Stimulated activated CD4-positive, alpha-beta T cell treated with anti-CD3 and anti-CD28 coated beads, TNF-alpha, amount 100 ng/mL, for 1 hour (primary cell): ENCODE measurements at places on chromosomes 2 and 18.
A peak's percentile ranks its signal among the peaks of the same experiment; 100 is the strongest.

GRCh38 chr18:9996094-9996493 lies 82.3 kb downstream of the VAPA start:
- DNase-seq = no peak

GRCh38 chr2:144501118-144501517 lies 18.8 kb downstream of the ZEB2 start:
- DNase-seq = no peak

- DNase-seq = no peak
Measured at GRCh38 chr2:65019675-65020195, 30.5 kb downstream of the SLC1A4 start.

DNA sequence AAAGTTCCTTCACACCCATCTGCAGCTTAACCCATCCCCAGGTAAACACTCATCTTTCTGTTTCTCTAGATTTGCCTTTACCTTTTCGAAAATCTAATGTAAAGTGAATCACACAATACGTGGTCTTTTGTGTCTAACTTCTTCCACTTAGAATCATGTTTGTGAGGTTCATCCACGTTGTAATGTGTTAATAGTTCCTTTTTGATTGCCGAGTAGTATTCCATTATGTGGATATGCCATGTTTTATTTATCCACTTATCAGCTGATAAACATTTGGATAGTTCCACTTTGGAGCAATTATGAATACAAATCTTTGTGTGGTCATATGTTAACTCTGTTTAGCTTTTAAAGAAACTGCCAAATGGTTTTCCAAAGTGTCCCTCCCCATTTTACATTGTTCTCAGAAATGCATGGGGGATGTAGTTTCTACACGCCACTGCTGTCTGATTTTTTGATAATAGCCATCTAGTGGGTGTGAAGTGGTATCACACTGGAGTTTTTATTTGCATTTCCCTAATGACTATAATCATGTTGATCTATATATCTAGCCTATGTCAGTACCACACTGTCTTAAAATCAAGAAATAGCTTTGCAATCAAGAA lies 22.3 kb downstream of the PECR start:
- no peak for DNase-seq

- no peak for DNase-seq
Measured at GRCh38 chr18:48838166-48838775, 112.5 kb downstream of the SMAD7 start.

DNA sequence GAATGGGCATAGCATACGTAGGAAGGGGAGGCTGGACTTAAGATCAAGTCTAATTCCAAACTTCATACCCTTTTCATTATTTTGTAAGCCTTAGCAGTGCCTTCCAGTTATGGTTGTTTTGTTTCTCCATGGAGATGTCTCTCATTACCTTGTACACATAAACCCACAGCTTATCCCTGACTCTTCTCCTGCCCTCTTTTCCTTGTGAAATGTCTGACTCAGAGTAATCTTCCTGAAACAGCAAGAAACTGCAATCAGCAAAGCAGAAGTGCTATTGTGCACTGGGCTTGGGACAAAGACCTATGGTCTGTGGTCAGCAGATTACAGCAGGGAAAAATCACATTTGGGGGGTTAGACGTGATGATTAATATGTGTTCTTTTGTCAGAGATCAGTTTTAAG lies 176.7 kb downstream of the IKZF2 start:
- no peak for DNase-seq

- no peak for DNase-seq
Measured at GRCh38 chr2:111048856-111049768, 71.6 kb upstream of the BCL2L11 start.

DNA sequence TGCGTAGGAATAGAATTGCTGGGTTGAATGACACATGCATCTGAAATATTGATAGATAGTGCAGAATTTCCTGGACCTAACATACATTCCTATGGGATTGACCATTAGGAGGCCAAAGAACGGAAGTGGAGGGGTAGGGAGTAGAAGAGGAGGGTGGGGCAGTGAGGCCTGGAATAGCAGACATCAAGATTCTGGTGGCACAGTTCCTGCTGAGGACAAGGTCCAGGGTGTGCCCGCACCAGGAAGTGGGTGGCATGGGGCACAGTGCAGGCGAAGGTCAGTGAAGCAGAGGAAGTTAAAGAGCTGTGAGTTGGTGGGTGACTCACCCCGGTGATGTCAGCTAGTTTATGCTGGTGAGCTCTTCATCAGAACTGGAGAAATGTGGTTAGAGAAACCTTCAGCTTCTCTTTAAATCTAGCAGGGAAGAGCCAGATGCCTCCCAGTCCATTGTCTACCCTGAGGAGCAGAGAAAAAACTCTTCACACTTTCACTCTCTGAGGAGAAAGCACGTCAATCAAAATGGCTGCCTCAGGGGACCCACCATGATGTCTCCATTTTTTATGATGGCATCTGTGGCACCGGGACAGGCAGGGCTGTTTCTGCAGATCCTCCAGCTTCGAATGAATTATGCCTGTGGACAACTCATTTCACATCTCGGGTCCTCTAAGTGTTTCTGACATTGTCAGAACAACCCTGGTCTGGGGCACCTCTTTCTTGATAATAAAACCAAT lies 55.9 kb upstream of the CTLA4 start:
- peak; percentile 29 for DNase-seq

DNA sequence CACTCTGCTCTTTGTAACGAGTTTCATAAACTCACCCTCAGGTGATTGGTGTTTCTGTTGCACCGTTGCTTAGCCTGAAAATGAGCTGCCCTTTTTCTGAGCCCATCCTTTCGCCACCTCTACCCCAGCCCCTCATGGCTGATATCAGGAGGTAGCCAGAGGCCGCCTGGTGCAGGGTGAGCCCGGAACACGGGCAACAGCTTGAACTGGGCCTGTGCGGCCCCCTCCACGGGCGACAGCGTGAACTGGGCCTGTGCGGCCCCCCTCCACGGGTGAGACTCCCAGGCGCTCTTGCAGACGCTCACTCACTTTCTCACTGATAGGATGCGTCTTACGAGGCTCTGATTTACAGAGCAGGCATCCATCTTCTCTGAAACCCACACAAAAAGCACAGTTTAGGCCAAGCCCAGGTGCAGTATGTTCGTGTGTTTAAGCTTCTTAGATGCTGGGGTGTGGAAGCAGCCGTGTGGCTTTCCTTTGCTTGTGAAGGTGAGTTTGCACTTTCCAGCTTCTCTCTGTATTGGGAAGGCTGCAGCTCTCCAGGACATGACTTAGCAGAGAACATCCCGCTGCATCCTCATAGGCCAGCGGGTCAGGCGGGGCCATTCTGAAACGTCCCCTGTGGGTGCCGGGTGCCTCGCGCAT lies 83.5 kb downstream of the NFATC1 start:
- no peak for DNase-seq

- DNase-seq = no peak
Measured at GRCh38 chr18:52844323-52844722, 504.3 kb downstream of the DCC start.

- no peak for DNase-seq
Measured at GRCh38 chr18:23982155-23983079, 32.1 kb upstream of the TTC39C start.

GRCh38 chr2:14072338-14072737 lies 560.2 kb upstream of the LRATD1 start:
- no peak for DNase-seq

- no peak for DNase-seq
Measured at GRCh38 chr2:98734823-98735260, 3.9 kb upstream of the MGAT4A start.

- DNase-seq = no peak
Measured at GRCh38 chr2:236582968-236583367, 13.3 kb downstream of the ACKR3 start.

- no peak for DNase-seq
Measured at GRCh38 chr2:26615860-26616705, 25.1 kb downstream of the CIB4 start.

DNA sequence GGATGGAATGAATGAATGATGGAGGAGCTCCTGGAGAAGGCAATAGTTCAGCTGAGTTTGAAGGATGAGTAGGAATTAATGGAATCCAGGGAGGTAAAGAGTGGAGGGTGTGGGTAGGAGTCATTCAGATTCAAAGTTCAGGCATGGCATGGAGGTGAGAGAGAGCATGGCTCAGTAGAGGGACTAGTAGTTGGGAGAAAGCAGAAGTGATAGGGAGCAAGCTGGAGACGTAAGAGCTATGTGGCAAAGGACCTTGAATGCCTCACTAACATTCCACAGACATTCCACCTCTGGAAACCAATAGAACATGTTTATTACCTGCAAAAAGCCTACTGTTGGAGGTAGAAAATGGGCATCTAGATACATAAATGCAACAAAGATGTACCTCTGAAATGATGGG lies 170.1 kb downstream of the HAUS1 start:
- DNase-seq = no peak

GRCh38 chr2:68968221-68968620 lies 6.2 kb upstream of the GKN1 start:
- DNase-seq = no peak

- no peak for DNase-seq
Measured at GRCh38 chr2:216090369-216090786, 8.7 kb downstream of the TMEM169 start.

DNA sequence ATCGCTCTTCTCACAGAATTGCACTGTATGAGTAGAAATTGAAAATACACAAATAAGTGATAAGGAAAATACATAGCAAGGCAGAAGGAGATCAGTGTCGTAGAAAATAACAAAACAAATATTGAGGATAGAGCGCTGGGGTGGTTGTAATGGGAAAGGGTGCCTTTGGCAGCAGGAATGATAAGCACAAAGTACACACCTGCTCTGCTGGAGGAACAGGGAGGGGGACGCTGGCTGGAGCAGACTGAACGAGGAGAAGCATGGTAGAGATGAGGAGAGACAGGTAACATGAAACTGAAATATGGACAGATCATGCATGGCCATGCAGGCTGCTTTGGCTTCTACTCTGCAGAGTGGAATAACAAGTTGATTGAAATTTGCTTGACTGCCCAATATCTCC lies 181.2 kb upstream of the FSHR start:
- no peak for DNase-seq

DNA sequence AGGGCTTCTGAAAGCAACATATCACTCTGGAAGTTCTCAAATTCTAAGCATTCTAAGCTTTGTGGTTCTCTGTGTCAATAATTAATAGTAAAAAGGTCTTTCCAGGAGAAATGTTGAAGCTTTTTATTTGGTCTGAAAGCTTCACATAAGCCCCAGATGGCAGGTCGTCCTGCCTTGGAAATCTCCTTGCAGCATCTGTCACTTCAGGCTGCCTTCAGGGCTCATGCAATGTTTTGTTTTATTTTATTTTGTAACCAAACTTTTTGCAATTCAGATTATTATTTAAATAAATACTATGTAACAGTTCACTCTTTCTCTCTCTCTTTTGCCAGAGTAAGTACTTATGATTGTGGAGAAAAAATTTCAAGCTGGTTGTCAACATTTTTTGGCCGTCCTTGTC lies 46.7 kb upstream of the FHOD3 start:
- no peak for DNase-seq

DNA sequence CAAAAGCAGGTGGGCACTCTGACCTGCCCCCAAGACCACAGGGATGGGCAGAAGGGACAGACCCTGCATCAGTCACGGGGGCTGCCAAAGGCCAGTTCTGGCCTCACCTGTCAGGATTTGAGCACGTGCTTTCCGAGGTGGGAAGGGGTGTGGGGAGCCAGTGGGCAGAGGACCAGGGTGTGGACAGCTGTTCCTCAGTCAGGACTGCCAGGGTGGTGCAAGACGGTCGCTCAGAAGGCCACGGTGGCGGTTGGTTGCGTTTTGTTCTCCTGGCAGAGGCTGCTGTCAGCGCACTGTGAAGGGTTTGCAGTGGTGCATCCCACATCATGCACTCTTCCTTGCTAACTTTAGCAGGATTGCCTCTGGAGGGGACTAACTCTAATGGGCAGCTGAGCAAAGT lies 665.3 kb upstream of the RAB6C start:
- DNase-seq = no peak
